ENCODE measurements at places on chromosomes 1 and 21. TPM values are rescaled to one million over a fixed set of nuclear protein-coding genes. Genes with fewer than 3 reads are reported as not detected.
A peak's percentile ranks its signal among the peaks of the same experiment; 100 is the strongest.

DNA sequence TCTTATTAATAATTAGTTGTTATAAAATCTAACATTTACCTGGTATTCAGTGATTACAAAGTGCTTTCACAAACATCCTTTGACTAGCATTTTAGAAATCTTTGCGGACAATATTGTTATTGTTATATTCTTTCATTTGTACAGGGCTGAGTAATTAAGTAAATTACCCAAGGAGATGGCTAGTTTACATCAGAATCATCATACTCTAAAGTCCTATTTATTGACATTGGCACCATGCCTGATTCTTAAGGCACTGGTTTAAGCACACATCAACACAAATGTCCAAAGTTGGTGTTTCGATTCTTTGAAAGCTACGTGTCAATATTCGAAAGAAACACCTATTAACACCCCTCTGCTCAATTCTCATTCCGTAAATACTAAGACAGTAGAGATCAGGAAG lies 424.6 kb upstream of the CHRM3 start:
- H3K4me1 ChIP-seq, result no peaks in the 10 kb centered on the region
- H3K27me3 ChIP-seq, result no peaks in the 10 kb centered on the region
- H3K27ac ChIP-seq, result no peak overlapping the region
- no peaks in the 10 kb centered on the region for H3K36me3 ChIP-seq

- H3K36me3 ChIP-seq, result peaks cover 5% of the 10 kb centered on the region
- no peak for DNase-seq
- H3K4me3 ChIP-seq, result no peak overlapping the region
- peaks cover 23% of the 10 kb centered on the region for H3K4me1 ChIP-seq
Observed at GRCh38 chr1:207021139-207021861, 11.3 kb downstream of the C1orf116 start.

DNA sequence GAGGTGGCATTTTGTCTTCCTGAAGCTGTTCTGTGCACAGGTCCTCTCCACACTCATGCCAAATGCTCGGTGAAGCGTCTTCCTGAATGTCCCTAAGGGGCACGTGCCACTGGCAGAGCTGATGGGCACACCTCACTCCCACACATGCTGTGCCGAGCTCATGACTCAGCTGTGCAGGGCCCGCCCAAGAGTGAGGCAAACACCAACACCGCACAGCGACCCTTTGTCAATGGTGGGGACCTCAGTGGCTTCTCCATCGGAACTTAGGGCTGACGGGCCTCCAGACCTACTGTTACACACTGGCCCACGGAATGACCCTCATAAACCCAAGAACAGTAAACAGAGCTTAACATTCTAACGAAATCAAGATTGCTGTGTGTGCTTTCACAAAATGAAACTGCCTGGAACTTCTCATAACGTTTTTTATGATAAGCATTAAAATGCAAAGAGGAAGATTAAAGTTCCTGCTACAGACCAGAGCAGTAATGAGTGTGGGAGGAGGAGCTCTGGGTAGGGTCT lies 89.3 kb downstream of the SIM2 start:
- peak; percentile 89 for DNase-seq
- no peak overlapping the region for H3K27ac ChIP-seq
- H3K4me3 ChIP-seq, result no peak overlapping the region

DNA sequence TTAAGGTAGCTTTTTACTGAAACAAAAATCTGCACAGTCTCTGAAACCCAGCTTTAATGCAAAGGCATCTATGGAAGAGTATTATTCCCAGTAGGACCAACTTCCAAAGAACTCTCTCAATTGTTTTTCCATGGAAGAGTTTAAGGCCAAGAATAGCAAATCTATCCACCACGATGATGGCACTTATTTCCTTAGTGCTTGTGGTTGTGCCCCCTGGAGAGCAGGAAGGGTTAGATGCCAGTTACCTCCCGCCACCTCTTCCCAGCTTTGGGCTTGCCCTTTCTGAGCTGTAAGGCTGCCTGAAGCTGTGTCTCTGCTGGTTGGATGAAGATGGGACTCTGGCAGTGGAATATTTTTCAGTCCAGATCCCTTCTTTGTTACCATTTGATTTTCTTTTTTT lies 4.8 kb upstream of the ATP1A1 start:
- no peak overlapping the region for H3K4me3 ChIP-seq
- H3K36me3 ChIP-seq, result no peaks in the 10 kb centered on the region
- H3K4me1 ChIP-seq, result peaks cover 9% of the 10 kb centered on the region
- DNase-seq, result no peak

GRCh38 chr1:118247593-118247992 lies 62.6 kb upstream of the SPAG17 start:
- peak; percentile 34 for DNase-seq
- no peaks in the 10 kb centered on the region for H3K4me1 ChIP-seq
- no peaks in the 10 kb centered on the region for H3K36me3 ChIP-seq
- H3K27ac ChIP-seq, result no peak overlapping the region
- H3K4me3 ChIP-seq, result no peak overlapping the region
- H3K27me3 ChIP-seq, result no peaks in the 10 kb centered on the region

DNA sequence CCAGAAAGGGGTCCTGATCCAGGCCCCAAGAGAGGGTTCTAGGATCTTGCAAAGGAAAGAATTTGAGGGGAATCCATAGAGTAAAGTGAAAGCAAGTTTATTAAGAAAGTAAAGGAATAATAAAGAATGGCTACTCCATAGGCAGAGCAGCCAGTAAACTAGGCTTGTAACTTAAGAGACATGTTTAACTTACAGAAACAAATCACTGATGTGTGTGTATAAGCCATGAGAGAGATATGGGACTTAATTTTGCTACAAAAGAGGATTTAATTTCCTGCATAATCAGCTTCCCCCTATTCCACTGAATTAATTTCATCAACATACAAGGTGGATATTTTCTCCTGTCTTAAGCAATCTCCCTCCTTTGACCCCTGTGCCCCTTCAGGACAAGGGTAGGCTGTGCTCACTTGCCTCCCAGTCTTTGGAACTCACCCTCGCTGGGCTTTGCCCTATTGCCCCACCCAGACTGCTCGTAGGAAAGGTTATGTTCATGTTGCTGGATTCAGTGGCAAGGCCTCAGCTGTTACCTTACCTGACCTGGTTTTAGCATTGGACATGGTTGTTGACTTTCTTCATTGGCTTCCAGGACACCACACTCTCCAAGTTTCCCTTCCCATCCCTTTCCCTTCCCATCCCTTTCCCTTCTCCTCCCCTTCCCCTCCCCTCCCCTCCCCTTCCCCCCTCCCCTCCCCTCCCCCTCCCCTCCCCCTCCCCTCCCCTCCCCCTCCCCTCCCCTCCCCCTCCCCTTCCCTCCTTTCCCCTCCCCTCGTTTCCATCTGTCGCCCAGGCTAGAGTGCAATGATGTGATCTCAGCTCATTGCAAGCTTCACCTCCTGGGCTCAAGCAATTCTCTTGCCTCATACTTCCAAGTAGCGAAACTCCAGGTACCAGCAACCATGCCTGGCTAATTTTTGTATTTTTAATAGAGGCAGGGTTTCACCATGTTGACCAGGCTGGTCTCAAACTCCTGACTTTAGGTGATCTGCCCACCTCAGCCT lies 44.6 kb downstream of the TBCE start:
- H3K4me3 ChIP-seq, result no peak overlapping the region
- DNase-seq, result no peak
- no peaks in the 10 kb centered on the region for H3K27me3 ChIP-seq
- no peak overlapping the region for H3K27ac ChIP-seq

DNA sequence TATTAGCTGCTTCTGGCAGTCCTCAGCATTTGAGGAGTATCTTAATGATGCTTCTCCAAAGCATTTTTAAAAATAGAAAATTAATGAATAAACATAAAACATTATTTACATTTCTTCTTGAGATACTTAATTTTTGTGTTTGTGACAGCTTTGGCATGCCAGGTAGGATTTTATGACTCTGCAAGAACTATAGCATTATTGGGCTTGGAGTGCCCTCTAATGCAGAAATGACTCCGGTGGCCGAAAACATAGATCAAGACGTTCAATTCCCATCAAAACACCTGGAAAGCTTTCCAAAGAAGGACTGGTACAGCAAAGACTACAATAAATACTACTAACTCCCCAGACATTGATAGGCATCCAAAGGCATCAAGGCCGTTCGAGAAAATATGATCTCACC lies 366.4 kb upstream of the CXADR start:
- H3K27ac ChIP-seq, result no peak overlapping the region
- H3K4me1 ChIP-seq, result no peaks in the 10 kb centered on the region
- no peak for DNase-seq
- H3K27me3 ChIP-seq, result no peaks in the 10 kb centered on the region
- no peak overlapping the region for H3K4me3 ChIP-seq

DNA sequence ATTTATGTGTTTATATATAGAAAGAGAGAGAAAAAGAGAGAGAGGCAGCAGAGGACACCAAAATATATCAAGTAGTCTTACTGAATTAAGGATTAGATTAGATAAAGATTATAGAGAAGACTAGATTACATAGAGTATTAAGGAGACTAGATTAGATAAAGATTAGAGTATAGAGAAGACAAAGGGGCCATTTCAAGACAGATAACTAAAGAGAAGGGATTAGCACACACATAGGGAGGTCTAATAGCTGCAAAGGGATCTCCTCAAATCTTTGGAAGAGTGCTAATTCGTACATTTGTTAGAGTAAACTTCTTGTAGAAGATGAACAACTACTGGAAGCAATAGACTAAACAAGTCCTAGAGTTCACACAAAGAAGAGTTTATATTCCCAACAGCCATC lies 34.2 kb downstream of the OR6Y1 start:
- no peaks in the 10 kb centered on the region for H3K36me3 ChIP-seq
- no peak overlapping the region for H3K27ac ChIP-seq
- H3K4me1 ChIP-seq, result no peaks in the 10 kb centered on the region
- no peaks in the 10 kb centered on the region for H3K27me3 ChIP-seq

- H3K4me1 ChIP-seq, result no peaks in the 10 kb centered on the region
- no peak for DNase-seq
- no peaks in the 10 kb centered on the region for H3K36me3 ChIP-seq
- H3K27ac ChIP-seq, result no peak overlapping the region
- no peak overlapping the region for H3K4me3 ChIP-seq
- H3K27me3 ChIP-seq, result no peaks in the 10 kb centered on the region
Observed at GRCh38 chr1:167685844-167686243, 35.9 kb upstream of the MPZL1 start.

- no peaks in the 10 kb centered on the region for H3K27me3 ChIP-seq
- H3K4me3 ChIP-seq, result no peak overlapping the region
- H3K36me3 ChIP-seq, result no peaks in the 10 kb centered on the region
- peaks cover 2% of the 10 kb centered on the region for H3K4me1 ChIP-seq
- DNase-seq, result no peak
- no peak overlapping the region for H3K27ac ChIP-seq
Observed at GRCh38 chr1:232014941-232015340, 388.4 kb downstream of the DISC1 start.

DNA sequence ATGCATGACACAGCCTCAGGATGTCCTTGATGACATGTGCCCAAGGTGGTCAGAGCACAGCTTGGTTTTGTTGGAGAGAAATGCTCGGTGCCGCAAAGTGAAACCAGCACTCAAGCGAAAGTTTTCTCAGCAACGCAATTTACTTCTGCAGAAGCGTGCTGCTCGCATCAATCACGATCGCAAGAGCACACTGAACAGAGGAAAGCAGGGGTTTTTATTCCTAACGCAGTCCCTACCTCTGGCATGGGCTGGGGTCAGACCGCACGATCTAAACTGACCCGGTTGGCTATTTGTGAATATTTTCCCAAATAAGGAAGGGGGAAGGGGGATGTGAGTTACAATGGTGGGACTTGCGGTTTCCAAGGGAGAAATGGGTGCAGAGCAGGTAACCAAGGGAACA lies 809 bp upstream of the ZNF669 start:
- H3K27ac ChIP-seq, result no peak overlapping the region
- H3K4me1 ChIP-seq, result no peaks in the 10 kb centered on the region
- H3K27me3 ChIP-seq, result no peaks in the 10 kb centered on the region
- DNase-seq, result no peak
- H3K36me3 ChIP-seq, result peaks cover 20% of the 10 kb centered on the region
- H3K4me3 ChIP-seq, result peak overlapping the region; percentile 76

GRCh38 chr1:167344615-167345385 lies 124.1 kb downstream of the POU2F1 start:
- H3K27me3 ChIP-seq, result no peaks in the 10 kb centered on the region
- H3K27ac ChIP-seq, result no peak overlapping the region

GRCh38 chr1:94955767-94956632 lies 29.1 kb upstream of the CNN3 start:
- no peaks in the 10 kb centered on the region for H3K36me3 ChIP-seq
- H3K27me3 ChIP-seq, result no peaks in the 10 kb centered on the region
- no peak for DNase-seq

DNA sequence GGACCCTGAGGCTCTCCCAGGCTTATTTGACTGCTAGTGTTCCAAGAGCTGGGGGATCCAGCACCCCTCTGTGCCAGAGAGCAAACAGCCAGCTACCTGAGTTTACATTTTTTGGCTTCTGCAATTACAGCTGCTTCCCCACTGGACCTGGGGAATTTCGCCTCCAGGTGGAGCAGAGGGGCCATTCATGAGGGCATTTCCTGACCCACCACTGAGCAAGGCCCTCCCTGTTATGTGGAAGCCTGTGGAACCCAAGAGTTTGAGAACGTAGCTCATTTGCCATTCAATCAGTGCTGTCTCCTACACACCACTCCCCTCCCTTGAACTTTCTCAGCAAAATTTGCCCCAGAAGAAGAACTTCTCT lies 42.7 kb upstream of the TMEM51 start:
- no peaks in the 10 kb centered on the region for H3K4me1 ChIP-seq
- no peak overlapping the region for H3K4me3 ChIP-seq
- no peak for DNase-seq

GRCh38 chr1:245971711-245972085 lies 535.4 kb downstream of the SMYD3 start:
- no peak for DNase-seq
- no peaks in the 10 kb centered on the region for H3K4me1 ChIP-seq
- no peak overlapping the region for H3K27ac ChIP-seq
- H3K4me3 ChIP-seq, result no peak overlapping the region

GRCh38 chr1:92989936-92990583 lies 28.8 kb upstream of the DIPK1A start:
- no peaks in the 10 kb centered on the region for H3K36me3 ChIP-seq
- no peak for DNase-seq
- H3K27me3 ChIP-seq, result no peaks in the 10 kb centered on the region

DNA sequence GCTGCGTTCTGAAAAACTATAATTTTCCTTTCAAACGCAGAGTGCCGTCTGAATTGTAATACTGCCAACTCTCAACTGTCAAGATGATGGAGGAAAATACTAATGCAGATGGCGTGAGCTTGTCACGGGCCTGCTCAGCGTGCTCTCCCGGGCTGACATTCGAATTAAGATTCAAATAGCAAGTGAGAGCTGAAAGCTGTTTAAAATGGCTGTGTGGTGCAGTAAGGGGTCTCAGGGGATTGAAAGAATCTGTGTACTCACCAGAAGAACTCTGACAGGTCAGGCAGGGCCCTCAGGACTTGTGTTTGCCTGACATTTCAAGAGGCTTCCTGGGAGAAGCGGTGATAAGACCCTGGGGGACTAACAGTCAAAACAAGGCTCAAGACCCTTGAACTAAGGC lies 33.1 kb downstream of the ZMYND12 start:
- H3K4me1 ChIP-seq, result no peaks in the 10 kb centered on the region
- no peaks in the 10 kb centered on the region for H3K36me3 ChIP-seq
- H3K27ac ChIP-seq, result no peak overlapping the region
- H3K4me3 ChIP-seq, result no peak overlapping the region
- no peak for DNase-seq
- H3K27me3 ChIP-seq, result no peaks in the 10 kb centered on the region

- DNase-seq, result no peak
- no peak overlapping the region for H3K27ac ChIP-seq
- H3K27me3 ChIP-seq, result no peaks in the 10 kb centered on the region
- peak overlapping the region; percentile 18 for H3K4me3 ChIP-seq
- H3K4me1 ChIP-seq, result peaks cover 12% of the 10 kb centered on the region
Observed at GRCh38 chr1:33081554-33082305, 777 bp downstream of the AZIN2 start.

Gene ZBTB18
- total RNA-seq, result 19.8 TPM

Gene EPHA10
- 0.88 TPM for total RNA-seq

Gene COL16A1
- total RNA-seq, result 29.0 TPM

Gene MROH7
- 5.4 TPM for total RNA-seq
